ENCODE measurements at places on chromosomes 4 and X.

- no peak for DNase-seq
Observed at GRCh38 chrX:33330798-33331197, 119.4 kb upstream of the DMD start.

GRCh38 chrX:112818114-112819007 lies 22.3 kb downstream of the AMOT start:
- no peak for DNase-seq

- DNase-seq = no peak
Observed at GRCh38 chr4:85728464-85728863, 253.5 kb downstream of the ARHGAP24 start.

DNA sequence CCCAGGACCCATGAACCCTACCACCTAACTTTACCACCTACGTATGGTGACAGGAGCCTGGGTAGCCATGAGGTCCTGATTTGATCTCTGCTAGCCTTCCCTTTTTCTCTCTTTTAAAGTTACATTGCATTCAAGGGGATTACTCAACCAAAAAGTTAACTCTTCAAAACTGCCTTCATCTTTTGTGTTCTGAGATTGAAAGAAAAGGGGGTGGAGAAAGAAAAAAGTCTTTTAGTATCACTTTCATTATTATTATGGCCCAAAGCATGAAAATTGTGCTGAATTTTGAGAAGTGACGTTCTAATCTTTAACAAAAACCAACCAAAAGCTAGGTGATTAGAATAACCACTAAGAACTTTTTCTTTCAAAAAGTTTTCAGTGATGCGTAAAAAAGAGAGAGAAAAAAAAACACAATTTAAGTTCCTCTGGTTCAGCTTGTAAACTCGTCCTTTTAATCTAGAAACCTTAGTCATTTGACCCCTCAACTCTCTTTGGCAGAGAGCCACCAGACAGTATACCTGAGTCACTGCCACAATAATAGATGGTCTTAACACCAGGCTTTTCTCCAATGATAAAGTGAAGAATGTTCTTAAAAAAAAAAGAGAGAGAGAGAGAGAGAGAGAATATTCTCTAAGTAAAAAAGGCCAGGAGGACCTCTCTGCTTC lies 347.4 kb upstream of the FGF13 start:
- no peak for DNase-seq

DNA sequence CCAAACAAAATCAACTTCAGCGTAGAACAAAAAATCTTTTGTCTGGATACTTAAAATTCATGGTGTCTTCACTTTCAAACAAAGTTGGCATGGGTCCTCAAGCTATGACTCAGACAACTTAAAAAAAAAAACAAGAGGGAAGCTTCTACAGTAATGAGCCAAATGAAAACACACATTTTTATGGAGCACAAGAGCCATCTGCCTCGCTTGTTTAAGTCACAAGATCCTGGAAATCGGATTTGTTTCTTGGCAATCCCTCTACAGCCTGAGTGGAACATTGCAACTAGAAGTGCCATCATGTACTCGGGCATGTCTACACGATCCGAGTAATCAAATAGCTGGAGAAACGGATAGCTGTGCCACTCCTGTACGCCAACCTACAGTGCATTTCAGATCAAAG lies 22.6 kb downstream of the LAMP2 start:
- DNase-seq = no peak

GRCh38 chrX:45762699-45763647 lies 562.3 kb upstream of the DIPK2B start:
- DNase-seq = no peak

GRCh38 chr4:151606061-151606460 lies 154.7 kb downstream of the GATB start:
- DNase-seq = no peak

All from nephron progenitor cell (in vitro differentiated cells).